M059J (cell line): ENCODE measurements at places on chromosomes 2 and 18.

- DNase-seq: no peak
Observed at GRCh38 chr2:100773538-100773937, 46.4 kb upstream of the NPAS2 start.

- no peak for DNase-seq
Observed at GRCh38 chr2:98160554-98160953, 73.6 kb downstream of the VWA3B start.

- no peak for DNase-seq
Observed at GRCh38 chr2:43186679-43187374, 39.6 kb downstream of the ZFP36L2 start.

- peak; percentile 51 for DNase-seq
Observed at GRCh38 chr2:231991664-231992063, 30.2 kb downstream of the DIS3L2 start.

- DNase-seq: no peak
Observed at GRCh38 chr2:233130024-233130423, 69.9 kb downstream of the INPP5D start.

GRCh38 chr2:68388772-68389171, 23.7 kb downstream of the PLEK start:
- DNase-seq: no peak

GRCh38 chr18:63725682-63726480, 23.1 kb downstream of the SERPINB11 start:
- peak; percentile 52 for DNase-seq

- no peak for DNase-seq
Observed at GRCh38 chr2:5391362-5391761, 300.8 kb upstream of the SOX11 start.

DNA sequence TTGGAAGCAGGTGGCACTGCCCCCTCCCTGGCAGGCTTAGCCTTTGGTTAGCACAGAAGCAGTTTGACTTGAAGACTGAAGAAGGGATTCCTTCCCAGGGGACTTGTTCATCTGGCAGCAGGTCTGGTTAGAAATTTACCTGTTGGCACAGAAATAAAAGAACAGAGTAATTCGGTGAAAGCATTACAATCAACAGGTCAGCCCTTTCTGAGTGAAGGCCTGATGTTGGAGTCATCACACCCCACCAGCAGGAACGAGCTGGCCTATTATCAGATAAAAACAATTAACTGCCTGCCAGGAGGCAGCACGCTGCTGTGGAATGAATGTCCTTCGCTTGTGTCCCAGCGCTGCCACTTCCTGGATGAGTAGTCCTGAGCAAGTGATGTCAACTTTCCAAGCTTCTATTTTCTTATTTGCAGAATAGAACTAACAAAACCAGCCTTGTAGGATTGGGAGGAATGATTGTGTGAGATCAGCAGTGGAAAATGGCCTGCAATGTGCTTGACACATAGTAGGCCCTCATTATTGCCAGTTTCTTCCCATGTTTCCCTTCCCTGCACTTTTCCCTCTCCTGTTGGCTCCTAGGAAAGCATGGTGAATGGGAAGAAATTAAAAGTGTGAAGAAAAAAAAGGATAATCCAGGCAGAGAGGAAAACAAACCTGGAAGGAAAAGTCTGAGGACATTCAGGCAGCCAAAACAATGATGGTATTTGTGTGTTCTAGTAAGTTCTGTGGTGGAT, 29.0 kb downstream of the LGALSL start:
- DNase-seq: peak; percentile 73

DNA sequence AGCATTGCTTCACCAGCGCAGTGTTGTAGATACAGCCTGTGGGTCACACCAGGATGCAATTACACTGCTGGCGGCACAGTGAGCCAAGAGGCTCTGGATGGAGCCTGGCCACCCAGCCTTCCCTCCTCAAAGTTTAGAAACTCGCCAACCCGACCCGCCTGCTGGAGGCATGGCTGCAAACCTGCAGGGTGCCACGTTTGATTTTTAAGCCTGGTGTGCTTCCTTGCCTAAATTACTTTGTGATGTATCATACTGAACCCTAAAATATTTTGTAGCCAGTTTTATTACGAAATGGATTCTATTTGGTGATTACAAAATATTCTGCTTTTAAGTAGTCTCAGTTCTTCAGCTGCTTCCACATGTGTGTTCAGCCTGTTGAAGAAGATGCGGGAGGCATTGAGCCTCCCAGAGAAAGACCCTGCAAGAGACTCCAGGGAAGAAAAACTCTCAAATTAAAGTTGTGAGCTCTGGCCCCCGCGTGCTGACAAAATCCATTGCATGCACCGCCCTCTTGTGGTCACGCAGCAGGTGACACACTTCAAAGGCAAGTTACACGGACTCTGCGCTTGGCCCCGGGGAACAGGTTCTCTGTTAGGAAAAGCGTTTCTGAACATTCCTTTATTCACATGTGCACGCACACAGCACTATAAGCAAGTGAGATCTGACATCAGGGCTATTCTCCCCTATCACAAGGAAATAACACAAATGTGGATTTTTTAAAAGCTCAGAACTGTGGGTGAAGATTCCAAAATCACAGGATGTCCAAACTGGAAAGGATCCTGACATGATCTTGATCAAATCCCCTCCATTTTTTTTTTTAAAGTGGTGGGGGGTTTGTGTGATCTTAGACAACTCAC, 63.0 kb upstream of the TWIST2 start:
- DNase-seq: peak; percentile 31

DNA sequence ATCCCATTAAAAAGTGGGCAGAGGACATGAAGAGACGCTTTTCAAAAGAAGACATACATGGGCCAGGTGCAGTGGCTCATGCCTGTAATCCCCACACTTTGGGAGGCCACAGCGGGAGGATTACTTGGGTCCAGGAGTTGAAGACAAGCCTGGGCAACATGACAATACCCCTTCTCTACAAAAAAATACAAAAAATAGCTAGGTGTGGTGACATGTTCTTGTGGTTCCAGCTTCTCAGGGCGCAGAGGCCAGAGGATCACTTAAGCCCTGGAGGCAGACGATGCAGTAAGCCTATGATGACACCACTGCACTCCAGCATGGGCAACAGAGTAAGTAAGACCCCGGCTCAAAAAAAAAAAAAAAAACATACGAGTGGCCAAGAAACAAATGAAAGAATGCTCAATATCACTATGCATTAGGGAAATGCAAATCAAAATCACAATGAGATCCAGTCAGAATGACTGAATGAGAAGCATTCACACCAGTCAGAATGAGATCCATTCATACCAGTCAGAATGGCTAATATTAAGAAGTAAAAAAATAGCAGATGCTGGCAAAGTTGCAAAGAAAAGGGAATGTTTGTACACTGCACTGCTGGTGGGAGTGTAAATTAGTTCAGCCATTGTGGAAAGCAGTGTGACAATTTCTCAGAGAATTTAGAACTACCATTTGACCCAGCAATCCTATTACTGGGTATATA, 550.2 kb upstream of the SLC39A10 start:
- DNase-seq: no peak

- peak; percentile 98 for DNase-seq
Observed at GRCh38 chr2:10297959-10298531, 4.7 kb upstream of the HPCAL1 start.

DNA sequence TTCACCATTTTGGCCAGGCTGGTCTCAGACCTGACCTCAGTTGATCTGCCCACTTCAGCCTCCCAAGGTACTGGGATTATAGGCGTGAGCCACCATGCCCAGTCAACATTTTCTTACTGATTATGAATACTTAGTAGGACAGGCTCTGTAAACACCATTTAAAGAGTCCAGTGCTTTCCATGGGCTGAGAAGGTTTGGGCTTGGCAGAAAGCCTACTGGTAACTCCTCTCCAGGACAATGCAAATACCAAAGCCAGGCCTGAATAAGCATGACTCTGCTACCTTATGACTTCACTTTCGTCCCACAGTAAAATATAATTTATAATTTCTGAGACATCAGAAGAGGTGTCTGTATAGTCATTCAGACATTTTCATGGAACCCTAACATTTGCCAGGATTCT, 60.2 kb upstream of the FAM117B start:
- DNase-seq: peak; percentile 7

- no peak for DNase-seq
Observed at GRCh38 chr2:114526841-114527240, 84.4 kb downstream of the DPP10 start.

DNA sequence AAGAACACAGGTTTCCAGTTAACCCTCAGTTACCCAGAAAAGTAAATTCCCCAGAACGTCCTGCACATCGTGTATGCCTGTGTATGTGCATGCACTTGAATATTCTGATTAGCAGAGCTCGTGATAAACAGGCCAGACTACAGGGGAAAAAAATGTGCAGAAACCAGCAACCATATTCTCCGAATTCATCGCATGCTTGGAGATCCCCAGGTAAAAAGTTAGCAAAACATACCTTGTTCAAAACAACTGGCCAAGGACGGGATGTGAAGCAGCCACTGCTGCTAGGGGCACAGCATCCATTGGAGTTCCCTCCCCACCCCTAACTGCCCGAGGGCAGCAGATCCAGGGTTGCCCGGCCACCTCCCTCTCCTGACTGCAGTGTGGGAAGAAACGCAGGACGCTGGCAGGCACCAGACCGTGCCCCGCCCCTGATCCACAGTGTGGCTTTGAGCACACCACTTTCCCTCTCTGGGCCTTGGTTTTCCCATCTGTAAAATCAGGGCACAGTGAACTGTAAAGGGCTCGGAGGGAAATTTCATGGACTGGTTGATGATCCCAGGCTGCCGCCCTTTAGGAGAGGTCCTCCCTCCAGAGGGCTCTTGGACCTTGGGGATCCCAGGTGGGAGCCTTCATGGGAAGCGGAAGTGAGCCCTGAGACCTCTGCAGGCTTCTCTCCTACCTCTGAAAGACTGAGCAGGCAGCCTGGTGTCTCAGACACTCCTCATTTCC, 11.9 kb upstream of the ARID5A start:
- no peak for DNase-seq

GRCh38 chr2:128012698-128013097, 15.2 kb downstream of the SAP130 start:
- DNase-seq: no peak

DNA sequence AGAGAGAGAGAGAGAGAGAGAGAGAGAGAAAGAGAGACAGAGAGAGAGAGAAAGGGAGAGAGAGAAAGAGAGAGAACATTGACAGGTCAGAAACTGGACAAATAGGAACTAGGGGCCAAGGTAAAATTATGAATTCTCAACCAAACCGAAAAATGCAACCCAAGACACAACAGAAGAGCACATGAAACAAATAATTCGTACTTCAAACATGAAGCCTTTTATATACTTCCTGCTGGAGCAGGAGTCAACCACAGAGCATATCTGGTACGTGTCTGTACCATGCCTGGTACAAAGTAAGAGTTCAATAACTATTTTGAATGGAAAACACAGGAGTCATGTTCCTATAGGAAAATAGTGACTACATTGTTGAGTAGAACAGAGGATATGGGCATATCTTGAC, 6.5 kb upstream of the VPS54 start:
- no peak for DNase-seq

GRCh38 chr2:30958918-30959265, 151.6 kb upstream of the CAPN13 start:
- no peak for DNase-seq

GRCh38 chr18:5884375-5884774, 10.9 kb downstream of the TMEM200C start:
- DNase-seq: no peak

DNA sequence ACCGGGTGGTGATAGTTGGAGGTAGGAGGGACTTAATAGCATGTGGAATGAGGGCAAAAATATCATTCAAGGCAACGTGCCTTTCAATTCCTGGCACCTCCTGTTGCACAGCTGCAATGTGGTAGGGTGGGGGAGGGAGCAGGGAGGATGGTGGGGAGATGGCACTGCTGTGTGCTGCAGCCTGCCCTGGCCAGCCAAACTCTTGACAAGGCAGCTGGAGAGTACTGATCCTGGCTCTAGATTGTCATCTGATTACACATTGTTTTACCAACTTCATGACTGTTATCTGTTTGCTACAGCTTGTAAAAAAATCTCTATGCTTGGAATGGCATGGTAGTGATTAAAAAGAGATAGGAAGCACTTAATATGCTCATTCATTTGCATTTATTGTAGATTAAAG, 47.7 kb downstream of the PLCL1 start:
- no peak for DNase-seq

DNA sequence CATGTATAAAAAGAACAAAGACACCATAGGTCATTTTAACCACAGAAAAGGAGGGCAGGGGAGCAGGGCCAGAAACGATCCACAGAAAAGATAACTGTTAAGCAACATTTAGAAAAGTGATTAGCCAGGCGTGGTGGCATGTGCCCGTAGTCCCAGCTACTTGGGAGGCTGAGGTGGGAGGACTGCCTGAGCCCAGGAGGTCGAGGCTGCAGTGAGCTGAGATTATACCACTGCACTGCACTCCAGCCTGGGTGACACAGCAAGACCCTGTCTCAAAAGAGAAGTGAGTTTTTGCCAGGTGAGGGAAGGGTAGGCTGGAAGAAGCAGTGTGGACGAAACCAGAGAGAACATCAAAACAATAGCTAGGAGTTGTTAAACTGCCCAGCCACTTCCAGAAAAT, 3.3 kb downstream of the WDR12 start:
- no peak for DNase-seq

DNA sequence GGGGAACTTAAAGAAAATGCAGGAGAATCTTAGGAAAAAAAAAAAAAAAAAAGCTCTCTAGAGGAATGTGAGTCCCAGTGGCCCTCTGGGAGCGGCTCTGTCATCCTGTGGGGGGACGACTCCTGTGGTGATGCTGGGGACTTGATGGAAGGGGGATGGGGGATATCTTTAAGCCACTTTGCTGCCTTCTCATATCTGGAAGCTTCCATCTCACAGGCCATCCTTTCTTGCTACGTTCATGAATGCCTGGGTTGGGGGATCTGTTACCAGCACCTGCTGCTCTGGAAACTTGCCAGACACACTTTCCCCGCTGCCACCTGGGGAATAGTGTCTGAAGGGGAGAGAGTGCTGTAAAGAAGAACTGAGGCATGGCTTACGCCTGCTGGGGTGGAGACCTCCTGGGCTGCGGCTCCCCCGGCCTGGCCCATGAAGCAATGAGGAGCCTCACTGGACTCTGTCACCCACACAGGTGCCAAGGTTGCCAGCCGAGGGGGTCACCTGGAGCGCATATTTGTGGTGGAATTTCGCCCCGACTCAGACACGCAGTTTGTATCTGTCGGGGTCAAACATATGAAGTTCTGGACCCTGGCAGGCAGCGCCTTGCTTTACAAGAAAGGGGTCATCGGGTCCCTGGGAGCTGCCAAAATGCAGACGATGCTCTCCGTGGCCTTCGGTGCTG, 92.8 kb downstream of the RTN4 start:
- DNase-seq: no peak

- DNase-seq: no peak
Observed at GRCh38 chr2:30465171-30465545, 18.1 kb downstream of the LCLAT1 start.

GRCh38 chr2:73851274-73851673, 22.5 kb downstream of the STAMBP start:
- DNase-seq: peak; percentile 39
